ENCODE measurements at places on chromosomes 16 and 17. TPM values are rescaled to one million over a fixed set of nuclear protein-coding genes. Genes with fewer than 3 reads are reported as not detected.

Gene TMEM88
- total RNA-seq = 27.0 TPM

Gene ESRP2
- total RNA-seq = 15.5 TPM

GRCh38 chr16:10371592-10371991 is 14.3 kb upstream of the ATF7IP2 start:
- no peak for DNase-seq

GRCh38 chr17:57902117-57902799 is 52.4 kb upstream of the MRPS23 start:
- no peak for DNase-seq

DNA sequence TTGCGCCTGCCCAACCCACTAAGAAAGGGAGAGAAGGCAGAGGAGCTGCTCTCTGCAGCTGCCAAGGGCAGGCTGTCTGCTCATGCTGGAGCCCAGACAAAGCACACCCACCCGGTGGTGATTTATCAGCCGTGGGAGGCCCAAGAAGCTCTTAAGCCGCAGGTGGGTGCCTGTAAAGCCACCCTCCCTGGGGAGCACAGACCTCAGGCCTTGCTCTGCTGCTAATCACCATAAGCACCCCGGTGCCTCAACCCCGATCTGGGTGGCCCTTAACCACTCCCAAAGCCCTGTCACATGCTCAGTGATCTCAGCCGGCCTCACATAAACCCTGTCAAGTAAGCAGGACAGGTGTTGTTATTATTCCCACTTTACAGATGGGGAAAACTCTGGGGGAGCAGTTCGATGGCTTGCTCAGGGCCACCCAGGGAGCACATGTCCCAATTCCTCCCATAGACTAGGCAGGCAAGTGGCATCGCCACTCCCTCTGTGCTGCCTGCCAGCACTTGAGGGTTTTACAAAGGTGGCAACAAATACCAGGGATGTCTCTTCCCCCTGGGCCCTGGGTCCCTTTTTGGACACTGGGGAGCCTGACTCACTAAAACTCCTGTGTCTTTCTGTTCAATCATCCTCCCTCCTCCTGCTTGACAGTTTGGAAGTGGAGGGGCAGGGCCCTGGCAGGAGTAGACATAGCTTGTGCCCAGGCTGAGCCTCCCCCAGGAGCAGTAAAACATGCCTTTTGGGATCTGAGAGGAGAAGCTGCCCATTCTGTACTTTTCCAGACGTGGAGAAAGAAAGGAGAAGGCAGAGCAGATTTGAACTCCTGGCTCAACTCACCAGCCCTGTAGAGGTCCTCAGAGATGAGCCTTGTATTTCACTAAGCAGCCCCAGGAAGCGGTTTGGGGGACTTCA is 299.3 kb downstream of the SOX9 start:
- no peak for DNase-seq
